ENCODE measurements at places on chromosomes 12 and 14.
A peak's percentile ranks its signal among the peaks of the same experiment; 100 is the strongest.

DNA sequence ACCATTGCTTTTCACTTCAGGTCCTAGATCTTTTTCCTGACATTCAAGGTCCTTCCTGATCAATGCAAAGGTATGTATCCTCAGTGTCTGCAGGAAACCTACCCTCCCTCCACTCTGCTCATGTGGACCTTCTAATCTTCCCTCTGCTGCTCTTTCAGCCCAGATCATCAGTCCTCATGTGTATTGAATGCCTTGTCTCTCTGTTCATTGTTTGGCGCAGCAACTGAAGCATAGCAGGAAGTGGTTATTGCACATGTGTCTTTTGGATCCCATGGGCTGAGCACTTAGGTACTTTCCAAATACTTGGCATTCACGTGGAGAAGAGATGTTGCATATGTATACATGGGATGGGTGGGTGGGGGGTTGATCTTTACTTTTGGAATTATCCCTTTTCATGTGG is 4.3 kb upstream of the NIN start:
- DNase-seq, result peak; percentile 42

DNA sequence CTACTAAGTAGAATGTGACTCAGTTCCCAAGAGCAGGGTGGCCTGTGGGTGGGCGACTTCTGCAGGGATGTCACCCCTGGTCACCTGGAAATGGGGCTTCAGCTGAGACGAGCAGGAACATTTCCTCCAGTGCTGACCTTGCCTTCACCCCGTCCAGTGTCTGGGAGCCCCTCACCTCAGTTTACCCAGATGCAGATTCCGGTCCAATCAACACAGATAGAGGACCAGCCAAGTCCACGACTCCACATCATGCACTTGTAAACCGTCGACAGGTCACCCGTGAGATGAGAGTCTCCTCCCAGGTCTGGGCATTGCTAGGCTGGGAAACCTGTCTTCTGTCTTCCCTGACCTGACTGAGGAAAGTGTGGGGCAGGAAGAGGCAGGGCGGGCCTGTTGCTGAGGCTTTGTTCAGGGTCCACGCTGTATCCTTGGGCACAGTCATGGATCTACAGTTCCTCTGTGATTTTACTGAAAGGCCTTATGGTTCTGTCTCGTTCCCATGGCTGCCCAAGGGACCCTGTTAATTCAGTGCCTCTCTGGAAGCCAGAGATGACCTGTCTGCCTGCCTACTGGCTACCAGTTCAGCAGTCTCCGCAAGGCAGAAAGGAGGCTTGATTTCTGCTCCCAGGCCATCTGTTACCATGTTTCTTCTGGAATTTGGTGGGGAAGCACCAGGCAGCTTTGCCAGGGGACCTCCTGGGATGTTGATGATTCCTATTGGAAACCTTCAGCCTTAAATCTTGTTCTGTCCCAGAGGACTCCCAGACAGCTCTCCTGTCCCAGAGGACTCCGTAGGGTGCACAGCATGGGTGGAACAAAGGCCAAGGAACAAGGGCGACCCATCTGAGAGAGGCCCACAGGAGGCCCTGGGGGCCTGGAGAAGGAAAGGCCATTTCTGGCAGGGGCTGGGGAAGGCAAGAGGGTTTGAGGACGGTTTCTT is 288.5 kb upstream of the RTL1 start:
- DNase-seq, result no peak

GRCh38 chr12:96257550-96258103 is 63.5 kb downstream of the ELK3 start:
- DNase-seq, result no peak

GRCh38 chr14:54976316-54976715 is 50.6 kb downstream of the WDHD1 start:
- no peak for DNase-seq

DNA sequence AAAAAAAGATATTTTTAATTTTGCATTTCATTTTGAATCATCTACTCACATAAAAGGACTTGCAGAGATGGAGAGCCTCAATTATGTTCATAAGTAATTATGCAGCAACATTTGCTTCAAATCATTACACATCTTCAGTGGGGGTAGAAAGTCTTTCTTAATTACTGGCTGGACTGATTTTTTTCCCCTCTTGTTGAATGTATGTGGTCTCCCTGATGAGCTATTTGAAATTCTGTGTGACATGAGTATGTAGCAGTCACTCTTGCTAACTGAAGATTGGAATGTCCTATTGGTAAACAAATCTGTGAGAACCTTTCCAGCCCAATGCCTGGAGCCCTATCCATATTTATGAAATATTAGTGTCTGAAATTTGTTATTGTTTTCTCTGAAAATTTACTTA is 139.8 kb downstream of the TMTC2 start:
- no peak for DNase-seq

DNA sequence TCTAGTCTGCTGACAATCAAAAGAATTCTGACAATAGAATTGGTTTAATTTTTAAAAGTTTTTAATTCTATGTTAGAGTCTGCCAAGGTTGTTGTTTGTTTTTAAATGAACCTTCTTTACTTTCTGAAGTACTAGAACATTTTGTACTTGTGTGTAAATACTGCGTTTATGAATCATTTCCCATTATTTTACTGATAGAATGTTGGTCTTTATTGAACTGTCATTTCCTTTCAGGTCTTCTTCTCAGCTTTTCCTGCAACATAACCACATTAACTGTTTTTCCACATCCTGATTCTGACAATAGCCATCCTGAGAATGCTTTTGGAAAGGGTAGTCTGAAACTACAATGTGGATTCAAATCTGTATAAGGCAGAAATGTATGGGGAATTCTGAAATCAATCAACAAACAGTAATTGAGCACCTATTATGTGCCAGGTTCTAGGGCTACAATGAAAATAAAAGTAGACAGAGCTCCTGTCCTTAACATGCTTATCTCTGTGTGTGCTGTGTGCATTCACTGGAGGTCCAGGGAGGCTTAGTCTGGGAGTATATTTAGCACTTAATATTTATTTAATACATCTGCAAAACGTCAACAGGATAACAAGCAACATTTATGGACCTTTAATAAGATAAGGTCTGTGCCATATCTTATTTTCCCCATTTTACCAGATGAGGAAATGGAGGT is 73.1 kb upstream of the SLC38A2 start:
- no peak for DNase-seq

- no peak for DNase-seq
These were observed 79.2 kb upstream of the PAWR start for GRCh38 chr12:79769860-79770485.

- no peak for DNase-seq
These were observed 47.9 kb upstream of the PLEKHG7 start for GRCh38 chr12:92654929-92655328.

- peak; percentile 8 for DNase-seq
These were observed 10.9 kb downstream of the TCHP start for GRCh38 chr12:109910969-109911348.

GRCh38 chr14:28774764-28775735 is 8.5 kb downstream of the FOXG1 start:
- no peak for DNase-seq

DNA sequence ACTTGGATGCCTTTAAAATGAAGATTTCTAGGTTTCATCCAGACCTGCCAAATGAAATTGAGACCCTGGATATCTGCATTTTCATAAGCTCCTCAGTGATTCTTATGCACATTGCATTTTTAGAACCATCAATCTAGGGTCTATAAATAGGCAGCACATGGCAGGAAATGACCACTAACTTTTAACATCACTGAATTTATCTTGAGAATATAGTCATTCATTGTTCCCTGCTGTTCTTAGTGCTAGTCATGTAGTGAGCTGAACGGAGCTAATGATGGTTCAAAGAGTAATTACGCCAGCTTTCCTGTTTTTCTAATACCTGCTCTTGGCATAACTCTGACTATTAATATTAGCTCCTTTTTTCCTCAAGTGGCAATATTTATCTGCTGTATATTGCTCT is 91.6 kb downstream of the TPH2 start:
- DNase-seq, result no peak

- no peak for DNase-seq
These were observed 41.3 kb downstream of the CCDC60 start for GRCh38 chr12:119375883-119376190.

DNA sequence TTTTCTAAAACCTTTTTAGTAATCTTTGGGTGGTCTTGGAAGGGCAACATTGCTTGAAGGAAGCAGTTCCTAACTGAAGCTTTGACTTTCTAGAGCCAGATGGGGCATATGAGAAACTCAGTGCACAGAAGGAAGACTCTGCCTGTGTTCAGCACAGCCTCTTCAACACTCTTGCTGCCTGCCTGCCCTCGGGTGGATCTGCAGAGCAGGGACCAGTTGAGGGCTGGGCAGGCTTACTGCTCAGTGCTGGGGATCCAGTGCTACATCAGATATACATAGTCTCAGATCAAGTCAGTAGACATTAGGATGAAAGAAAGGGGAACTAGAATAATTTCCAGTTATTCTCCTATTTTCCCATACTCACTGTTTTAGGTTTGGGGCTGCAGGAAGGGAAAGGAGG is 29.5 kb upstream of the TMX1 start:
- DNase-seq, result no peak

GRCh38 chr14:76874734-76875133 is 48.5 kb downstream of the LRRC74A start:
- no peak for DNase-seq

GRCh38 chr12:15592934-15593333 is 196.3 kb downstream of the EPS8 start:
- DNase-seq, result no peak

DNA sequence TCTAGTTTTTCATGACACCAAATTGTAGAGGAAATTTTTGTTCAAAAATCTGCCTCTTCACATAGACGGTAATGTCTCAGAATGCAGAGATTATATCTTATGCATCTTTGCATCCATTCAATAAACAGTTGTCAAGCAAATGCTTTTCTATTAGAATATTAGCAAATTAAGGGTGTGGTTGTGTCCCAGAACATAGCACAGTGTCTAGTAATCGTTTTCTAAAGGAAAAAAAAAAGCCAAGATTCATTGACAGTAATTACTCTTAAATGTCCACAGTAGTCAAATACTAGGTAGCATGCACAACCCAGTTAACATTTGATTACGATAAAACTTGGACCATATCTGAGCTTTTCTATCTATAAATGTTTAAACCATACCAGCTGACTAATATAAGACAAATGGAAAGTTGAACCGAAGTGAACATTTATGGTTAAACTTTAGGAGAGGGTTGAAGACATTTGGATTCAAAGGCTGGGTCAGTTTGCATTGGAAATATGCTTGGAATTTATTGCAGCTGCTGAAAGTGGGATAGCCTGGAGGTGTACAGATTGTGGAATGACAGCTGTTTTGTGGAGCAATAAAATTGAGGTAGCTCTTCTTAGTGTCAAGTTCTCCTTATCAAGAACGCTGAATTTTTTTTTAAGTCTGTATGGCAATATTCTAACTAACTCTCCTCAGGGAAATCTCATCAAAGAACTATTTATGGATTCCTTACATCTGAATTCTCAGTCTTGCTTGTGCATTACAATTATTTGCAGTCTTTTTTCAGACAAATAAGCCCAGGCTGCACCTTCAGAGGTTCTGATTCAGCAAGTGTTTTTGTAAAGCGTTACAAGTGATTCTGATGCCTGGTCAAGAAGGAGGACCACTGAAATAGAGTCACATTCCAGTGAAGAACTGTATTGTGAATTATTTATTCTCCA is 66.7 kb upstream of the ATP2B1 start:
- peak; percentile 64 for DNase-seq

DNA sequence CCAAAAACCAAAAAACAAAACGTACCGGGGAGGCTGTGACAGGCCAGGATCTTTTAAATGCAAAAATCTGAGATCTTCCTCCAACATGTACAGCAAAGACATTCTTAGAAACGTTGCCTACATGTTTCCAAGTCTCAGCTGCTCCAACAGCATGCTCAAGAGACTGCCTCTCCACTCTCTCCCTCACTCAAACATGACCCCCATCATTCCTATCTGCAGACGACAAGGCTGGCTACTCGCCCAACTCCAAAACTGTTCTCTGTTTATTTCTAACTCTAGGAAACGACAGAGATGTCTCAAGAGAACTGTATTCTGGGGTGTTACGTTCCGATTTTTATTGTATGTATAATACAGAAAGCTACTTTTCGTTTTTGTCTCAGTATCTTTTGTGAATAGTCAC is 57.5 kb upstream of the TMCC3 start:
- no peak for DNase-seq

DNA sequence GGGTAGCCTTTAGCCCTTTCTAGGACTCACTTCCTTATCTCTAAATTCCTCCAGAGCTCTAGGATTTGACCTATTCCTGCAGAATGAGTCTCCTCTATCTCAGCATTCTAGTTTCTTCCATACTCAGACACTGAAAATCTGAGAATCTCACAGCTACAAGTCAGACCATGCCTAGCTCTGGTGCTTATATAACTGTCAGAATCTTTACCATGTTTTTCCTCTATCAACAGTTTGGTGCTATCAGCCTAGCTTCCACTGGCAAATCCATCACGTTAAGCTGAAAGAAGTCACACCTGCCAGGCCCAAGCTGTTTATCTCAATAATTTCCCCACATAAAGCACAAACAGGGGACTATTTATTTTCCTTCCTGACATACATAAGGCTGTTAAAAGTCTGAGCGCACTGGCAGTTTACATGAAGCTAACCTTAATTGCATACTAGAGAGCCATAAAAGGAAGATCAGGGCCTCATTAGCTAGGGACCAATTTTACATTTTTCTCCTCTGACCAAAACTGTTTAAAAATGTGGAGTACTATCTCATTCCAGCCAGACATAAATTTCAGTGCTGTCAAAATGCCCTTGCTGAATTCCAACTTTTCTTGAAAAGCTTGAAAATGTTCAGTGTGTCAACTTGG is 270.5 kb downstream of the C12orf75 start:
- DNase-seq, result no peak

DNA sequence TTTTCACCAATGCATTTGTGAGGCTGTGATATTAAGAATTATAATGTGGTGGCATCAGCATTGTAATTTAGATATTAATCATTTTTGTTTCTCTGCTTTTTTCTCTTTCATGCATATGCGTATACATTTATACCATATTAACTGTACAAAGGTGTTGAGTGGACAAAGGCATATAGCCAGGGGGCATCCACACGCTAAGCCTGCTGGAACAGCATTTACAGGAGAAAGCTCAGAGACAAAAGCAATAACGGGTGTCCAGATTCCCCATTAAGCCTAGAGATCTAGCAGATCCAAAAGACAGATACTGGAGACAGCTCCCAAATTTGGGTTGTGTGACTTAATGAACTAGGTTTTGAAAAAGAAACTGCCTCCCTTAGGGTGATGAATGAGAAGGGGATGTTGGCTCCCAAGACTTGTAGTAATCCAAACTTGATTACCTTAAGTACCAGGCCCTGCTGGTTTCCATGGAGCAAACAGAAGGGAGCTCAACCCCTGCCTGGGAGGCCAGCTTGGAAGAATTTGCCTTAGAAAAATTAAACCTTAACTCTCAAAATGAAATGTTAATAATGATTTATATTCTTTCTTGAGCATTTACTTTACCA is 181.9 kb downstream of the SLC6A15 start:
- DNase-seq, result no peak

Data from RCC 7860 (cell line).